Hematopoietic multipotent progenitor cell treated with erythropoietin and hydrocortisone succinate and interleukin-3 and kit ligand, for 4 days (in vitro differentiated cells): ENCODE measurements at places on chromosomes 16 and 17.

GRCh38 chr17:37060928-37061327 lies 112.2 kb downstream of the AATF start:
- no peak for DNase-seq

GRCh38 chr17:22507823-22508222 lies 815.5 kb downstream of the KCNJ18 start:
- DNase-seq: peak; percentile 1

DNA sequence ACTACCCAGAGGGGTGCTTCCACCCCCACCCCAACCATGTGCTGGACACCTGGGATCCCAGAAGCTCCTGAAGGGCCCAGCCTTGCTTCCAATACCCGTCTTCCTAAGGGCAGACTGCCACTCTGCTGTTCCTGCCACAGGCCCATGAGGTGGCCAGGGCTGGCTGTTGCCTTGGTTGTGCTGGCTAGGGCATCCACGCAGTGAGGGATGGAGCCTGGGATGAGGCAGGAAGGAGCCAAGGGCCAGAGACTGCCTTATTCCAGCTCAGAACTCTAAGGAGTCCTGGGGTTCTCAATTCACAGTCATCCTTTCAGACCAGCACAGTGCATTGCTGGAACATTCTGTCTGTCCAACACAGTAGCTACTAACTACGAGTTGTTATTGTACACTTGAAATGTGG lies 37.8 kb downstream of the BCO1 start:
- no peak for DNase-seq

DNA sequence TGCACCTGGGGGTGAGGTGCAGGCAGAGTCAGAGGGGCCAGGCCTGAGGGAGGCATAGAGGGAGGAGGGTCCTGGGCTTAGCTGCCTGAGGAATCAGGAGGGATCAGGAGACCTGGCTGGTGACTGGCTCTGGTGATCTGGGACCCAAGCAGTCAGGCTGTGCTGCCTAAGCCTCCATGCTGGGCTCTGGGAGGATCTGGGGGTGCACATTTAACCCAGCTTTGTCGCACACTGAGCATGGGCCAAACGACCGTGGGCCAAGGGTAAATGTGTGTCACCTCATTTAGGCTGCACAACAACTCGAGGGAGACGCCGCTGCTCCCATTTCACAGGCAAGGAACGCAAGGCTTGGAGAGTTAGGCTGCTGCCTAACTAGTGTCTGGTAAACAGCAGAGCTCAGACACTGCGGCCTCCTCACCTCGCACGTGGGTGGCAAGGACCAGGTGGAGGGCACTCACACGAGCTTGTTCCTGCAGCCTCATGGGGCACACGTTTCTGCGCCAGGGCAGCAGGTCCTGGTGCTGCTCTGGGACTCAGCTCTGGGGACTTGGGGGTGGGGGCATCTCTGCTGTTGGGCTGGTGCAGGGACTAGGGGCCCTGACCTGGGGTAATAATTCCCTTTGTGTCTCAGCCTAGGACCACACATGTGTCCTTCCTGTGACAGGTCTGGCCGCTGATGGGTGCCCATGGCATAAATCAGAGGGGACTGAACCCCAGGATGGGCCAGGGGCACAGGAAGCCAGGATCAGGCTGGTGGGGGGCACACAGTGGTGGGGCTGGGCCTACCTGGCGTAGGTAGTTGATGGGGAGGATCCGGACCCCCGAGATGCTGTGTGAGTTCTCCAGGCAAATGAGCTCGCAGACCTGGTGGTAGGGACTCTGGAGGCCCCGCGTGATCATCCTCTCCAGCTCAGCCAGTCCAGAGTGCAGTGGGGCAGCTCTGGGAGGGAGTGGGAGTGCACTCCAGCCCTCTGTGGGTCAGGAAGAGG lies 18.7 kb downstream of the TMEM235 start:
- no peak for DNase-seq

- DNase-seq: peak; percentile 63
Measured at GRCh38 chr16:57893559-57894389, 77.2 kb downstream of the CNGB1 start.

GRCh38 chr17:28733346-28733745 lies 4.8 kb downstream of the NEK8 start:
- DNase-seq: no peak

- no peak for DNase-seq
Measured at GRCh38 chr16:88310796-88311605, 71.8 kb upstream of the ZNF469 start.

- peak; percentile 78 for DNase-seq
Measured at GRCh38 chr17:30344283-30345088, 10.6 kb upstream of the TMIGD1 start.

DNA sequence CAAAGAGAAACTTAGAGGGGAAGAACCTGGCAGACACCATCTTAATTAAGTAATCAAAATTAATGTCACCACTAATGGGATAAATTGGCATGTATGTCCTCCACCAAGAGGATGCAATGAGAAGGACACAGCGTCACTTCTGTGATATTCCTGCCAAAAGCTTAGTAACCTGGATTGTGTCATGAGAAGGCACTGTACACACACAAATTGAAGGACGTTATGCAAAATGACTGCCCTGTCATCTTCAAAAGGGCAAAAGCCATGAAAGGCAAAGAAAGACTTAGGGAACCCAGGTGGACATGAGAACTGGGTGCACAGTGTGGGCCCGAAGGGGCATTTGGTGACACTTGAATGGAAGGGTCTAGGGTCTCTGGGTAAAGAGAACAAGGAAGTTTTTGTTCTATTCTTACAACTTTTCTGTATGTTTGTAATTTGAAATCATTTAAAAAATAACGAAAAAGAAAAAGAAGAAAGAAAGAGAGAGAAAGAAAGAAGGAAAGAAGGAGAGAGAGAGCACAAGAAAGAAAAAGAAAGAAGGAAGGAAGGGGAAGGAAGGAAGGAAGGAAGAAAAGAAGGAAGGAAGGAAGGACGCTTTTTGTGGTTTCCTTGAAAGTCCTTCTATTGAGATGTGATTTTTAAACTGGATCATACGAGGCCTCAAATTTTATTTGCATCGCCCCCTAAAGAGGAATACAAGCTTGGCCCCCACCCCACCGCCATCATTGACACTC lies 4.0 kb upstream of the APOH start:
- no peak for DNase-seq

DNA sequence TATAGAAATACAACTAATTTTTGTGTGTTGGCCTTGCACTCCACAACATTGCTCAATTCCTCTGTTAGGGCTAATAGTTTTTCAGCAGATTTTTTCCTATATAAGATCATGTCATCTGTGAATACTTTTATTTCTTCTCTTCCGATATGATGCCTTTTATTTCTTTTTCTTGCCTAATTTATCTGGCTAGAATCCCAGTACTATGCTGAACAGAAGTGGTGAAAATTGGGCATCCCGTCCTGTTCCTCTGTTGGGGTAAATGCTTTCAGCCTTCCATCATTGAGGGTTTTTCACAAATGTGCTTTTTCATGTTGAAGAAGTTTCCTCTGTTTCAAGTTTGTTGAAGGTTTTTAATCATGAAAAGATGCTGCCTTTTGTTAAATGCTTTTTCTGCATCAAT lies 22.7 kb upstream of the TNFRSF13B start:
- no peak for DNase-seq
